ENCODE measurements at places on chromosomes 13 and 19.

DNA sequence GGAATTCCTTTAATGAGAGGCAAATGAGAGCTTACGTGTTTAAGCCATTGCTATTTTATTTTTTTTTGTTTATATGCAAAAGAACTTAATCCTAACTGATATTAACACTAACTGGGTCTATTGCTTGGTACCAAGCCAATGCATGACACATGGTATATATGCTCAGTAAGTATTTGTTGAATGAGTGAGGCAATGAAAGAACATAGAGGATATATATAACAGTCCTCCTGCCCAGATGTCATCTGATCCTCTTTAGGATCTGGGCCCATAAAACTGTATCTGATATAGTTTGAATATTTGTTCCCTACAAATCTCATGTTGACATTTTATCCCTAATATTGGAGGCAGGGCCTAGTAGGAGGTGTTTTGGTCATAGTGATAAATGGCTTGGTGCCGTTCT, 13.0 kb upstream of the ALOX5AP start:
- DNase-seq, result no peak

DNA sequence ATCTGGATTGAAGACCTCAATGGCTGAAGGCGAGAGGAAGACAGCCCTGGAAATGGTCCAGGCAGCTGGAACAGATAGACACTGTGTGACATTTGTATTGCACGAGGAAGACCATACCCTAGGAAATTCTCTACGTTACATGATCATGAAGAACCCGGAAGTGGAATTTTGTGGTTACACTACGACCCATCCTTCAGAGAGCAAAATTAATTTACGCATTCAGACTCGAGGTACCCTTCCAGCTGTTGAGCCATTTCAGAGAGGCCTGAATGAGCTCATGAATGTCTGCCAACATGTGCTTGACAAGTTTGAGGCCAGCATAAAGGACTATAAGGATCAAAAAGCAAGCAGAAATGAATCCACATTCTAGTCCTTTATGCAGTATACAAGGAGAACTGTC, 1.2 kb downstream of the POLR1D start:
- no peak for DNase-seq

DNA sequence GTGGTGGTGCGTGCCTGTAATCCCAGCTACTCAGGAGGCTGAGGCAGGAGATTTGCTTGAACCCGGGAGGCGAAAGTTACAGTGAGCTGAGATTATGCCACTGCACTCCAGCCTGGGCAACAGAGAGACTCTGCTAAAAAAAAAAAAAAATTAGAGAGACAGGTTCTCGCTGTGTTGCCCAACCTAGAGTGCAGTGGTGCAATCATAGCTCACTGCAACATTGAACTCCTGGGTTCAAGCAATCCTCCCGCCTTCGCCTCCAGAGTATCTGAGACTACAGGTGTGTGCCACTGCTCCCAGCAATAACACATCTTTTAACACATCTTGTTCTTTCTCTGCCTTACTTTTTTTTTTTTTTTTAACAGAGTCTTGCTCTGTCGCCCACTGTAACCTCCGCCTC, 32.7 kb downstream of the CLEC17A start:
- DNase-seq, result no peak

DNA sequence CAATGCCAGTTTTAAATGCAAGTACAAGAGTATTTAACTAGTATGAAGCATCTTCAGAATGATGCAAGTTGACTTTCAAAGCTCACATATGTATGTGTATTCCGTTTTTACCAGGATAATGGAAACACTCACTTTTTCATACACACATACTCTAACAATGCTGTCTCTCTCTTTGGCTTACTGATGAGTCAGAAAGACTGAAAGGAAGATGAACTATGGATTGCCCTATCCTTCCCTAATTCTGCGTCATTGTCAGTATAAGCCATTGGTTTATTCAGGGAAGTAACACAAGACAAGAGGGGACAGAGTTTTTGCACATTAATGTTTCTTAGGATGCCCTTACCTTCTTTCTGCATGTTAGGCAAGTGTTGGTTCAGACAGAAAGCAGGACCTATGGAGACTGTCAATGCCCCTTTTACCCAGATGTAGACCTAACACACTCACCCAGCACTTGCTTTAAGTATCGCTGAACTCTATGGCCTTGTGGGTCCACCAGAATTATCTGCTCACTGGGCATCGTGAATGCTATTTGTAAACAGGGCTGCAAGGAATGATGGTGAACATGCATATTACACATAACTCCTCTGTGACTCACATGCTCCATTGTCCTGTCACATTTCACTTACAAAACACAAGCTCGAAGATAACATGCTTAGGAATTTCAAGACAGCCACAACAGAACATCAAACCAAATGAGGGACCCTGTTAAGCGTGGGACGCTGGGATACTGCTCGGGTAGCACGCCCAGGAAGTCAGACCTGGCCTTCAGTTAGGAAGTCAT, 10.0 kb upstream of the OXGR1 start:
- peak; percentile 27 for DNase-seq

- DNase-seq, result no peak
These were observed 253.3 kb downstream of the KCNRG start for GRCh38 chr13:50268500-50268899.

- no peak for DNase-seq
These were observed 19.2 kb downstream of the PDE4A start for GRCh38 chr19:10439588-10439987.

DNA sequence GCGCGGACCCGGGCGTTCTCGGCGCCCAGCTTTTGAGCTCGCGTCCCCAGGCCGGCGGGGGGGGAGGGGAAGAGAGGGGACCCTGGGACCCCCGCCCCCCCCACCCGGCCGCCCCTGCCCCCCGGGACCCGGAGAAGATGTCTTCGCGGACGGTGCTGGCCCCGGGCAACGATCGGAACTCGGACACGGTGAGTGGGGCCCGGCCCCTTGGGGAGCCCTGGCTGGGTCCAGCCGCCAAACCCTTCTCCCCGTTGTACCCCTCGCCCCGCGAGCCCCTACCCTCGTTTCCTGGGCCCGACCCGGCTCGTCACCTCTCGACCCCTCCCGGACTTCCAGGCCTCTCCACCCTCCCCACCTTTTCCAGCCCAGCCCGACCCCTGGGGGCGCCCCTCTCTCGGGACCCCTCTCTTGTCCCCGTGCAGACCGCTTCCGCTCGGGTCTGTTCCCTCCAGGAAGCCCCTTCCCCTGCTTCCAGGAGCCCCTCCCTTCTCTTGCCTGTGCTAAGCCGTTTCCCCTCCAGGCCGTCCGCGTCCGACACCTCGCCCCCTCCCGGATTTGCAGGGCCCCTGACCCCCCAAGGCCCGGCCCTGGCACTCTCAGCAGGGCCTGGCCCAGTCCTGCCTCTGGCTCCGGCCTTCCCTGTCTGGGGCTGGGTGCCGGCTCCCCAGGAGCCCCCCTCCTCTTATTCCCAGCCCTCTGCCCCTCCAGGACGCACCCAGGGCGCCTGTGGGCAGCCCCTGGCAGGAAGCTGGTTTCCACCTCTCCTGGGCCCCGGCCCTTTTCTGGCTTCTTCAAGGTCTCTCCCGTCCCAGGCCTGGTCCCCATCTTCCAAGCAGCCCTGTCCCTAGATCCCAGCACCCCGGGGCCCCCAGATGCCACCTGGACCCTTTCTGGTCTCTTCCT, 632 bp downstream of the MARK4 start:
- DNase-seq, result peak; percentile 66

- no peak for DNase-seq
These were observed at the start of gene RINL for GRCh38 chr19:38877781-38878574. RINL (minus strand) TSS chr19:38878275; CDS start chr19:38876742, 1,533 bp downstream.

- no peak for DNase-seq
These were observed 15.3 kb downstream of the PRKCSH start for GRCh38 chr19:11450570-11451326.

GRCh38 chr19:6218491-6219146, 61.2 kb downstream of the MLLT1 start:
- peak; percentile 93 for DNase-seq

DNA sequence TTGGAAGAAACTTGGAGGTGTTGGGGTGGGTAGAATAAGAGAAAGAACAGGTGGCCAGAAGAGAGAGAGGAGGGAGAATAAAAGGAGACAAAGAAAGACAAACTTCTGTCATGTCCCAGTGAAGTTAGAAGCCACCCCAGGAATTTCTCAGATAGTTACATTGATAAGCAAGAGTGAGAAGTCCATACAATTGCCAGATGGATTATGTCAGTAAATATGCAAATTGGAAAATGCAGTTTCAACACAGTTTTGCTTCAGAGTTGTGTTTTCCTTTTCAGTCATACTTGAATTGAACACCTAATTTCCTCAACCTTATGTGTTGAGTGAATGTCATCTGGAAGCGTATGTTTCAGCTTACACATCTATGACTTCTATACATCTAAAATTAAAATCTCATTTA, 139.2 kb downstream of the RXFP2 start:
- no peak for DNase-seq

- DNase-seq, result no peak
These were observed 14.6 kb upstream of the KCNN1 start for GRCh38 chr19:17951990-17952976.

DNA sequence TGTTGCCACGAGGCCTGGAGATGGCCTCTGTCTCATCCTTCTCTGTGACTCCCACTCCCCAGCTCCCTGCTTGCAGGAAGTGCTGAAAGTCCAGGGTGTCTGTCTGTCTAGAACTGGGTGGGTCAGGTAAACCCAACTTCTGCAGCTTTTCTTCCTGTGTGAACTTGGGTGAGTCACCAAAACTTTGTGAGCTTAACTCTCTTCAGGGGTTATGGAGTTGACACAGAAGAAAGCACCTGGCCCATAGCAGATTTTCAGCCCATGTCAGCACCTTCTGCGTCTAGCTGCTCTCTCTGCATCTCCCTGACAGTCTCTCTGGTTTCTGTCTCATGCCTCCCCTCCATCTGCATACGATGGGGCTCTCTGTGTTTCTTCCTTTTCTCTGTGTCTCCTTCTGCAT, 4.2 kb upstream of the CACNG7 start:
- DNase-seq, result no peak

- no peak for DNase-seq
These were observed 694.4 kb upstream of the SLITRK5 start for GRCh38 chr13:86976521-86977324.

GRCh38 chr13:27997904-27998522, 9.5 kb upstream of the URAD start:
- peak; percentile 66 for DNase-seq

DNA sequence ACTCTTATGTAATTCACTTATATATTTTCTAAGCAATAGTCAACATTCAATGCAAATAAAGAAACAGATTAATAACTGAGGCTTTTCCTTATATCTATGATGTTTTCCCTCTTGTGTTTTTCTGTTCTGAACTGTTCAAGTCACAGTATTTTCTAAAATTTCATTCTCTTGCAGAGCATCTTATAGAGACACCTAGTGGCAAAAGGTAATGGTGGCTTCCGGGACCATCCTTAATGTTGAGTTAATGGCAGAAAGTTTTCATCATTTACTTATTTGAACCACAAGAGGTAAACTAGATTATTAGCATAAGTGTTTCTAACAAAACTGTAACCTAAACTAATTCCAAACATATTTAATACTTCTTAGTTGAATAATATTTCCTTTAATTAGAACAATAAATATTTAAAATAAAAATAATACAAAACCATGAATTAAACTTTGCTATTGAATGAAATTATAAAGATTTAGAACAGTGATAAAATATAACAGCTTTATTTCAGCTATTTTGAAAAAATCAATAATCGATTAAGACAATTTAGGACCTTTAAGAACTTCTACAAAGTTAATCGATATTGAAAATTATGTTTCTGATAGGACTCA, 1.7 kb upstream of the SLITRK5 start:
- DNase-seq, result no peak

- no peak for DNase-seq
These were observed 557.2 kb downstream of the KCTD12 start for GRCh38 chr13:76329004-76329403.

DNA sequence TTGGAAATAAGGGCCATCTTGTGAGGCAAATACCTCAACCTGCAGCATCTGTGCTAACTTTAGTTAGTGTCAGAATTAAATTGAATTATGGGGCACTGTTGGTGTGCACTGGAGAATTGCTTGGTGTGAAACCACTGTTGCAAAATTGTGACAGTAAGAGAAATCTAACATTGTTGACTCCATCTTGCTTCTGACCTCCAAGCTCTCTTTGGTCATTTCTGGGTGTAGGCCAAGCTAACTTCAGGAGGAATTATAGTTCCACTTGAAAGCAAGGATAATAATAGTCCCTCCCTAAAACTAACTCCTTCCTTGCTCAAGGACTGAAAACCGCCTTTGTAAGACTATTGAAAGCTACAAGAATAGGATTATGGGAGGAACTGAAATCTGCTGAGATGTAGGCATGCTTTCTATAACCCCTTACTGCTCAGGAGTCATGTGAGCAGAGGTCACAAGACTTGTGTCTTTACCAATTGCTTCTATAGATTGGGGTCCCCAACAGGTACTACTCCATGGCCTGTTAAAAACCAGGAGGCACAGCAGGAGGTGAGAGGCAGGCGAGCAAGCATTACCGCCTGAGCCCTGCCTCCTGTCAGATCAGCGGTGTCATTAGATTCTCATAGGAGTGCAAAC, 24.9 kb upstream of the GAS6 start:
- DNase-seq, result no peak

GRCh38 chr13:109599901-109600657, 186.3 kb downstream of the IRS2 start:
- no peak for DNase-seq

DNA sequence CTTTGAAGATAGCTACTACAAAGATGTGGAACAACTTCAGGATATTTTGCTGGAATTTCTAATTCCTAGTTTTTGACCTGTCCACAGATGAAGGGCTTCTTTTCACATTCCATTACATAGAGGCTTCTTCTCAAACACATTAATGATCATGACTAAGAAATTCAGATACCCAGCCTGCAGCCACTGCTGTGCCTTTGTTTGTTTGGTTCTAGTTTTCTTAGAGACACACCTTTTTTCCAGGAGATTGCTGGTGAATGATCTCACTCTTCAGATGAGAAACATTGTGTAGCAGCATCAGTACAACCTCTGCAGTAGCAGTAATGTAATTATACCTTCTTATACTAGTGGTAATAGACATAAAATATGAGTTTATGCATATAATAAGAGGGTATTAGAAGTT, 5.0 kb downstream of the TDRD3 start:
- no peak for DNase-seq

DNA sequence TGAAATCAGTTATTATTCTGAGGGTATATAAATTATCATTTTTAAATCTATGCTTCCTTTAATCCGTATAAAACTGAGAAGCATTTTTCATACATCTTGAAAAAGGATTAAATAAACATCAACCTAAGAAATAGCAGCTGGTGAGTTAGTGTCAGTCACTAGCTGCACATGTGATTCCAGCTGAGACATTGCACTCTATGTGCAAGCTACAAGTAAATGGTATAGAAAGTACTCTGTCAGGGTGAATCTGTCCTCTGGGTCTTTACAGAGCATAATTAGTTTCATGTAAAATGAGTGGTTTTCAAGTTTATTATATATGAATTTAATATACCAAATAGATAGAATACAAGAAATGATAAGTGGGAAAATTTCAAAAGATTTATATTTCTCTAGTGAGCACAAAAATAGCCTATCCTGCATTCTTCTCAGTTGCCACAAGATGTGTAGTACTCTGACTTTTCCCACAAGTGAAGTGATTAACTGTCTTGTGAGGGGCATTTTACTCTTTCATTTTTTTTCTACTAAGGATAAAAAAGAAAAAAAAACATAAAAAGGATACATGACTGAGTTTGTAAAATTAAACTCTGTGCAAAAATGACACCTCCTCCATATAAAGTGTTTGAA, 1372.1 kb downstream of the PCDH9 start:
- DNase-seq, result no peak

- DNase-seq, result peak; percentile 69
These were observed 36.6 kb upstream of the MEDAG start for GRCh38 chr13:30869491-30869890.

All from AG20443 (cell line).